Activated T-helper 1 cell treated with Interleukin-2 at 50 U/mL for 16 hours (primary cell): ENCODE measurements at places on chromosomes 3 and 15.
A peak's percentile ranks its signal among the peaks of the same experiment; 100 is the strongest.

DNA sequence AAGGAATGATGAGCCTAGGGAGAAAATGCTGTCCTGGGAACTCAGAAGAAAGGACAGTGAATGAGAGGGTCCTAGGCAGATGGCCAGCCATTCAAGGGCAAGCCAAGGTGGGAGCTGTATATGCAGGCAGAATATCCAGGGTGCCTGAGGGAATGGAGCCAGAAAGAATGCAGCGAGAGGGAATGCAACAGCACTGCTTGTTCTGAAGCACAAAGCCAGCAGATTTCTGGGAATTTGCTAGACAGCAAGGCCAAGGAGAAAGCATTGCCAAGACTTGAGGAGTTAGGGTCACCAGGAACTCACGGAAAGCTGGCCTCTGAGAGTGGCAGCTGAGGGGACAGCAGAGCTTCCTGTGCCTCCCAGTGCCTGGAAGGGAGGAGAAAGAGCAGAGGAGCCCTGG, 200.6 kb downstream of the MYRIP start:
- no peak for DNase-seq

GRCh38 chr3:146342989-146343388, 92.1 kb upstream of the PLSCR4 start:
- no peak for DNase-seq

DNA sequence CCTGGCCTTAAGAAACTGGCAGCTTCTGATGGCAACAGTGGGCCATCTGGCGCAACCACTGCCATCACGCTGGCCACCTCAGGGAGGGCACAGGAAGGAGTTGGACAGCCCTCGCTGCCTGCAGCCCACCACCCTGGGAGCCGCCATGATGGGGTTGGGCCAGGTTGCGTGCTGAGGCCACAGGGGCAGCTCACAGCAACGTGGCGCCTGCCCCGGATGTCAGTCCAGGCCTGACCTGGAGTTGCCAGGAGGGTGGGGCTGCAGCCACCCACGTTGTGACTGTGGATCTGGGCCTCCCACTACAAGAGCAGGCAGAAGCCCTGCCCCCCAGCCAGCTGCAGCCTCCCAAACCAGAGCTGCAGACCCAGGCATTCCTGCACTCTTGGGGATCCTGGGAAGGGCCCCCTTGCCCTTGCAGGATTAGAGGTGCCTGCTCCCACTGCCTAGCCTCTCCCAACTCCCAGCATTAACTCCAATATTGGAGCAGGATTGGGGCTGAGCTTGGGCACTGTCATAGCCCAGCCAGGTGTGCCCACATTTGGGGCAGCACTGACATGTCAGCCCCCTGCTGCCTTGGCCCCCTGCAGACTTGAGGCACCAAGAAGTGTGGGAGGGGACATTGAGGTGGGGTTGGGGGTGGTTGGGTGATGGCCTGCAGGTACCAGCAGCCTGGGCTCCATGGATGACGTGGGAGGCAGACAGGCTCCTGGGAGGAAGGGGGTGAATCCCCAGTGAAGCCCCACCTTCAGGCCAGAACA, 468.9 kb upstream of the CCDC54 start:
- no peak for DNase-seq

- DNase-seq, result no peak
These were observed 20.2 kb upstream of the MITF start for GRCh38 chr3:69718866-69719586.

GRCh38 chr3:154334973-154335420, 10.7 kb upstream of the DHX36 start:
- no peak for DNase-seq

GRCh38 chr3:116899253-116899652, 189.7 kb downstream of the TUSC7 start:
- DNase-seq, result no peak

- DNase-seq, result no peak
These were observed 100.6 kb downstream of the SUCNR1 start for GRCh38 chr3:151974067-151974466.

DNA sequence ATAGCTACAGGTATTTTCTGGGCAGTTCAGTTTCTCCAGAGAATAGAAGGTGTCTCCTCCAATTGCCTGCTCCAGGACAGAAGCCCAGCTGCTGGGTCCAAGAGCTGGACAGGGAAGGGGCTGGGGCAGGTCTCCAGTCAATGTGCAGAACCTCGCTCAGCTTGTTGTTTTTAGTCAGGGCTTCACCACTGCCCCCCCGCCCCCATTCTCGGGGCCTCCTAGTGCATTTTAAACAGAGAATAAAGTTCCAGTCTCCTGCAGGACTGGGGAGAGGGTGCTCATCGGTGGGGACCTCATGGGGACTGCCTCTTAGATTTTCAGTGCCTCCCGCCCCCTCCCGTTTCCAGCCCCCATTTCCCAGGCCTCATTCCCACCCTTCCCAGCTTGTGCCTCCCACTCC, 216.6 kb downstream of the XXYLT1 start:
- DNase-seq, result no peak

GRCh38 chr15:93527374-93528050, 438.5 kb upstream of the RGMA start:
- no peak for DNase-seq

GRCh38 chr3:29481969-29482767, 201.3 kb downstream of the RBMS3 start:
- no peak for DNase-seq

- no peak for DNase-seq
These were observed 37.3 kb downstream of the CYFIP1 start for GRCh38 chr15:22942877-22943276.

DNA sequence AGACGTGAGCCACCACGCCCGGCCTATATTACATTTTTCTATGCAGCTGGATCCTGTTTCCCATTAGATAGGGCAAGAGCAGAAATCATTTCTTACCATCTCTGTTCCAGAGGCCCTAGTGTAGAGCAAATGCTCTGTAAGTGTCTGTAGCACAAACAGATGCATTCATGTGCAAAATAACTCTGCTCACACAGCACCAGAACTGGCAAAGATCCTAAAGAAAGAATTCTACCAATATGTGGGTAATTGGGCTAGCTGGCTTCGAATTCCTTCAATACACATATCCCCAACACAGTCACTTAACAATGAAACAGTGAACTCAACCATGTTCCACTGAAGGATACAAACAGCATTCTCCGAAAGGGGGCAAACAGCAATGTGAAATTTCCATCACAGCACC, 32.7 kb upstream of the DCUN1D1 start:
- no peak for DNase-seq

DNA sequence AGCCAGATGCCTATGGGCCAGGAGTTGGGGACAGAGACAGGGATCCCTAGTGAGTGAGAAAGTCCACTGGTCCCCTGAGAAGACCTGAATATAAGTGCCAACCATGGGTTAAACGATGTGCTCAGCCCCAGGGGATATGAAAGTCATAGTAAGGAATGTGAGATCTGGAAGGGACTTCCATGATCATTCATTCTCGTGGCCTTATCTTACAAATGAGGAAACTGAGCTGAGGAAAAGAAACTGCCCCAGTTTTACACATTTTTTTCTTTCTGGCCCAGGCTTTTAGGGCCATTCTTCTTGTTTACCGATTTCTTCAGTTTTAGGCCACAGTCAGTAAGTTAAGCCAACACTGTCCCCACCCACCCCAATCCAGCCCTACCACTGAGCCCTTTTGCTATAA, 11.1 kb downstream of the CD80 start:
- no peak for DNase-seq

- DNase-seq, result no peak
These were observed 98.5 kb downstream of the STAG1 start for GRCh38 chr3:136653628-136654027.

DNA sequence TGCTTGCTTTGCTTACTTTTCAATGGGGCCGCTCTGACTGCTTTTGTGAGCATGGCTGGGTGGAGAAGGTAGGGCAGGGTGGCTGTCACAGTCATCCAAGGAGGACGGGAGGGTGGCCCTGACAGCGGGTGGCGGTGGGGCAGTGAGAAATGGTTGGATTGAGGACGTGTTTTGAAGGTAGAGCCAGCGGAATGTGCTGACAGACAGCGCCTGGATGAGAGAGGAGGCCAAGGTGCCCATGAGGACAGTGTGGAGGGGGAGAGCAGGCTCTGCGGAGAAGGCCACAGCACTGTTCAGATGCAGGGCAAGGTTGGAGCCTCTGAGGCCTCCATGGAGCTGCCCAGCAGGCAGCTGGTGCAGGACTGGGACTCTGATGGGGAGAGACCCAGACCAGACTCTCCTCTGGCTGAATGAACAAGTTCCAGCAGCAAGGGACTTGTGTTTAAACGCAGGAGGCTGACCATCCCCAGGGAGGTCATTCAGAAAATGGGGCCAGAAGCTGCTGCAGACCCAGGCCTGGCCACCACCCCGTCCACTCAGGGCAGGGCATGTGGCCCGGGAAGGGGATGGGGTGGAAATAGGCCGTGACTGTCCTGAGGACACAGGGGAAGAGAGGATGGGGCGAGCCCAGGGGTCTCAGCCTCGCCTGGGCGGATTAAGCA, 120.3 kb upstream of the PRR20G start:
- no peak for DNase-seq

- DNase-seq, result no peak
These were observed 307.1 kb downstream of the IL20RB start for GRCh38 chr3:137264843-137265330.

GRCh38 chr3:138474163-138474562, 39.7 kb downstream of the ESYT3 start:
- DNase-seq, result no peak

- DNase-seq, result no peak
These were observed 25.4 kb downstream of the ALS2CL start for GRCh38 chr3:46668116-46668515.

GRCh38 chr3:125480656-125481374, 39.2 kb downstream of the SNX4 start:
- DNase-seq, result no peak

GRCh38 chr3:27360113-27361078, 8.8 kb downstream of the NEK10 start:
- no peak for DNase-seq

GRCh38 chr3:138434276-138434874, at the start of gene ESYT3:
ESYT3 (plus strand) TSS chr3:138434616; CDS start chr3:138434799, 183 bp downstream.
- DNase-seq, result peak; percentile 6

DNA sequence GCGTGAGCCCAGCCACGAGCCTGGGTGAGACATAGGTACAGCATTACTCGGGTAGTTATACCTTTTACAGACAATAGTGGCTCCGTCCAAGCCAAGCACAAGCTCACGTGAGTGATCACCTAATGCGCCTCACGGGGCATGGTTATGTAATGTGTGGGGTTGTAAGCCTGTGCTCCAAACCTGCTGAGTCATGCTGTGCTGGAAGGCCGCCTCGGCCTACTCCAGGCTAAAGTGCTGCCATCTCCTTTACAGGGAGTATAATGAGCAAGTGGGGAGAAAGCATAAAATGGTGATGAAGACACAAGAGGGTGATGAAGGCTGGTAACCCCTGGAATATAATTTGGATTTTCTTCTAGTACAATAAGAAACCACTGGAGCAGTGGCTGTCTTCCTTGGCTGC, 175.8 kb upstream of the STT3B start:
- no peak for DNase-seq

- peak; percentile 18 for DNase-seq
These were observed 60.6 kb downstream of the FGD5 start for GRCh38 chr3:14879211-14879874.

GRCh38 chr15:71302861-71303410, 187.7 kb downstream of the THSD4 start:
- DNase-seq, result no peak

DNA sequence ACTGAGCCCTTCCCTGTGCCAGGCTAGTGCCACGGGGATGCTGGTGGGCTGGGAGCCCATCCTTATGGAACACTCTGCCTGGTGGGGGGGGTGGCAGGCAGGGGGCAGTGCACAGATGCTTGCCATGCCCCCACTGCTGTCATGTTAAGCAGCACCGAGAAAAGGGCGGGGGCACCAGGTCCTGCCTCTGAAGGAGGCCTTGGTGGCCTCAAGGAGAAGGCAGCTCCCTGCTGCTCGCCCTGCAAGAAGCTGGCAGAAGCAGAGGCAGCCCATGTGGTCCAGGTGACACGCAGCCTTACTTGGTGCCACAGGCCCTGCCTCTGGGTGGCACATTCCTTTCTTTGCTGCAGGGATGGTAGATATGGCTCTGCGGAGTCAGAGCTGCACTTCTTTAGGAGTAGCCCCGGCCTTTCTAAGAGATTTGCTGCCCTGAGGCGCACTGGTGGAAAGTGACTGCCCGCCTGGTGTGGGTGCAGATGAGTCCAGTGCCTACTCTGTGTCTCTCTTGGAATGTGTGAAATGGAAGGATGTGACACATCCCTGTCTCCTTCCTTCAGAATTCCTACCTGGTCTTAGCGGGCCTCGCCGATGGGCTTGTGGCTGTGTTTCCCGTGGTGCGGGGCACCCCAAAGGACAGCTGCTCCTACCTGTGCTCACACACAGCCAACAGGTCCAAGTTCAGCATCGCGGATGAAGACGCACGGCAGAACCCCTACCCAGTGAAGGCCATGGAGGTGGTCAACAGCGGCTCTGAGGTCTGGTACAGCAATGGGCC, 145.8 kb downstream of the LRRK1 start:
- DNase-seq, result no peak

DNA sequence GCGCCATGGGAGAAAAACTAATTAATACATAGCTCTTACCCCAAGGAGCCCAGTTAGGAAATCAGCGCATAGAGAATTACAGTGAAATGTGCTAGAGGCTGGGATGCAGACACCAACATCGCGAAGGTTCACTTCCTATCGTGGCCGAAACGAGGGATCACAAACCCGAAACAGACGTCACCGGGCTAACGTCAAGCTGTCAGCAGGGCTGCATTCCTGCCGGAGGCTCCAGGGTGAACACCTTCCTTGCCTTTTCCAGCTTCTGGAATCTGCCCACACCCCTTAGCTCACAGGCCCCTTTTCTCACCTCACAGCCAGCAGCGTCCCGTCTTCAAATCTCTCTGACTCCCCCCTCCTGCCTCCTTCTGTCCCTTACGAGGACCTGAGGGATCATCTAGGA, 13.0 kb downstream of the GP5 start:
- DNase-seq, result no peak

DNA sequence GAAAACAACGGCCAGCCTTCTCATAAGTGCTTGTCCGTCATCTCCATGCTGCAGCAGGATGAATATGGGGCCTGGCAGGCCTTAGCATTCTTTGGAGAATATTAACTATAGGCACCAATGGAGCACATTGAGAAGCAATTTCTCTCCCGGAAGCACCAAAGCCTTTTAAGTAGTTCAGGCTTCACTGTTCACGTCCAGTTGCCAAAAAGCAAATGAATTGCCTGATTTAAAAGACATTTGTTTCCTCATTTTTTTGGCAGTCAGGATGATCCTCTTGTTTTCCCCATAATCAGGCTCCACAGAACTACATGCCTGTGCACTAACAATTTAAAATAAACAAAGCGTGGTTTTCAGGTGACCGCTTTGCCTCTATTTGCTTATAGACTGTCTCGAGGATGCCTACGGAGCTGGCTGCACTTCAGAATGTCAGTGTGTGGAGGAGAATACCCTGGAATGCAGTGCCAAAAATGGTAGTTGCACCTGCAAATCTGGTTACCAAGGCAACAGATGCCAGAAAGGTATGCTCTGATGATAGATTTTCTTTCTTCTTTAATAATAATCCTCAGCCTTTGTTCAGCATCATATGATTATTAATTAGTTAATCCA, 725.2 kb upstream of the GOLIM4 start:
- no peak for DNase-seq

DNA sequence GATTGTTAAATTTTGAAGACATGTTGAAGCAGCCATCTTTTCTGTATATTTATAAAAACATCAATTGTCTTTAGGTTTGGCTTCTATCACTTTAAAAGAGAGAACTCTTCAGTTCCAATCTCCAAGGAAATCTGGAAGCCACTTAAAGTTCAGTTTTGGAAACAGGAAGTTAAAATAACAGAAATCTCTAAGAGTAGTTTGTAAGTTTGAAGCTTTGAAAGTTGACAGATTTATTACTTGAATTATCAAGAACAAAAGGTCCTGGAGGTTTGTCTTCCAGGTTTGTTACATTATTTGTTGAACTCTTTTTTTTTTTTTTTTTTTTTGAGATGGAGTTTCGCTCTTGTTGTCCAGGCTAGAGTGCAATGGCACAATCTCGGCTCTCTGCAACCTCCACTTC, 30.0 kb downstream of the RNF111 start:
- no peak for DNase-seq
